ENCODE measurements at places on chromosomes 5 and 9.

DNA sequence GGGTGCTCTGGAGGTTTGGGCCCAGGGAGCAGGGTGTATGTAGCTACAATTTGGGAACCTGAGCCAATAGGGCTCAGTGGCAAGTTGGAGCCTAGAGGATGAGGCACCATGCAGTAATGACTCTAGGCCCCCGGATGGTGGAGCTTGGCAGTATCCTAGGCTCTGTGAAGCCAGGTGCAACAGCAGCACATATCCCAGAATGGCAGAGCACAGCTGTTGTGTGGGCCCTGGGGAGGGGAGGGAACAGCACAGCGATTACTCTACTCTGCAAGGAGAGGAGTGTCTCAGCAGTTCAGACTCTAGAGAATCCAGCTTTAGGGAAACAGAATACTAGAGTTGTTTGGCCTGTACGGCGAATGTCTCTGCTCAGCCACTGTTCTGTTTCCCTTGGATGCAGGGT, 56.1 kb downstream of the LRRTM2 start:
- H3K36me3 ChIP-seq = peaks cover 2% of the 10 kb centered on the region
- no peaks in the 10 kb centered on the region for H3K4me1 ChIP-seq
- no peak overlapping the region for H3K4me3 ChIP-seq
- H3K27ac ChIP-seq = no peak overlapping the region
- H3K27me3 ChIP-seq = no peaks in the 10 kb centered on the region

- H3K36me3 ChIP-seq = peaks cover 3% of the 10 kb centered on the region
- no peak overlapping the region for H3K27ac ChIP-seq
- peaks cover 94% of the 10 kb centered on the region for H3K27me3 ChIP-seq
- H3K4me3 ChIP-seq = no peak overlapping the region
- H3K4me1 ChIP-seq = peaks cover 18% of the 10 kb centered on the region
Observed at GRCh38 chr5:133818031-133818431, 150.4 kb downstream of the C5orf15 start.

GRCh38 chr9:30534896-30535295, 1849.5 kb upstream of the ACO1 start:
- H3K4me1 ChIP-seq = no peaks in the 10 kb centered on the region
- no peaks in the 10 kb centered on the region for H3K27me3 ChIP-seq
- no peak overlapping the region for H3K4me3 ChIP-seq
- no peaks in the 10 kb centered on the region for H3K36me3 ChIP-seq
- DNase-seq = no peak

DNA sequence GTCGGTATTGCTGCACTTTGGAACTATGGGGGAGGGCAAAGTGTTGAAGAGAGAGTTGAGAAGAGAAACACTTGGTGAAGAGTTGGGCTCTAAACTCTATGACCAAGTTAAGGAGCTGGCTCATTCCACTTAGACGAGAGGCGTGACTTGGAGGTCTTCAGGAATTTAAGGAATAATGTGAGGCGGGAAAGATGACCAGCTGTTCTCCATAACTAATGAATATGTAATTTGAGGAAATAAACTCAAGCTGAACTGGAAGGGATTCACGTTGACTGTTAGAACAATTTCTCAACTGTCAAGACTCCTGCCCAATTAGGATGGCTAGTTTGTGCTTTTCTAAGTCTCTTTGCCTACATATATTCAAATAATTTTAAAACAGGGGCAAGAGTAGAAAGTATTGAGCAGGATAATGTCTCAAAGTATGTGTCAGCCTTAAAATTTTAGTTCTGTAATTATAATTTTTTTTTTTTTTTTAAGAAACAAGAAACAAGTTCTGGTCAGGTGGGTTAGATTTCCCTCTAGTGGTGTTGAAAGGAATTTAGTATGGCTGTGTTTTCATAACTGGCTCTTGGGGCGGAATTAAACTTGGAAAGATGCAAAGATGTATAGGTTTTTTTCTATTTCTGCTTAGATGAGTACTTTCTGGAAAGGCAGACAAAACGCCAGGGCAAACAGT, 33.4 kb downstream of the TMEM252 start:
- H3K4me3 ChIP-seq = no peak overlapping the region
- DNase-seq = no peak
- H3K27ac ChIP-seq = no peak overlapping the region
- no peaks in the 10 kb centered on the region for H3K4me1 ChIP-seq
- H3K36me3 ChIP-seq = peaks cover 2% of the 10 kb centered on the region

DNA sequence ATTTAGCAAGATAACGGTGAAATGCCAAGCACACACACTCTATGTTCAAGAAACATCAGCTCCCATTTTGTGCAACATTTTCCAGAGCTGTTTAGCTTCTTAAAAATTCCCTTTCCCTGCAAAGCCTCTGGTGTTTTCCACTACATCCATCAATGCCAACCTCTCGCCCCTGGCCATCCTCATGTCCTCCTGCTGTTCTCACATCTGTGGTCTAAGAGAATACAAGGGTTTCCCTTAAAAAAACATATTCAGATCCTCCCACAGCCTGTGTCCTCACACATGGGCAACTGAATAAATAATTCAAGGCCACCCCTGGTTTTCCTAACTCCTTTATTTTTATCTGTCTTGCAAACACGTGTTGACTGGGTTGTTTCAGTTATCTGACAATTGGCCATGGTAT, 70.3 kb downstream of the PAPPA start:
- no peaks in the 10 kb centered on the region for H3K27me3 ChIP-seq
- no peak overlapping the region for H3K27ac ChIP-seq
- no peaks in the 10 kb centered on the region for H3K4me1 ChIP-seq

- H3K27me3 ChIP-seq = no peaks in the 10 kb centered on the region
- no peaks in the 10 kb centered on the region for H3K36me3 ChIP-seq
- DNase-seq = no peak
- no peaks in the 10 kb centered on the region for H3K4me1 ChIP-seq
- no peak overlapping the region for H3K4me3 ChIP-seq
- no peak overlapping the region for H3K27ac ChIP-seq
Observed at GRCh38 chr9:101114317-101114716, 85.8 kb downstream of the PLPPR1 start.
